ENCODE measurements at places on chromosomes 12 and 14. TPM values are rescaled to one million over a fixed set of nuclear protein-coding genes. Genes with fewer than 3 reads are reported as not detected.

DNA sequence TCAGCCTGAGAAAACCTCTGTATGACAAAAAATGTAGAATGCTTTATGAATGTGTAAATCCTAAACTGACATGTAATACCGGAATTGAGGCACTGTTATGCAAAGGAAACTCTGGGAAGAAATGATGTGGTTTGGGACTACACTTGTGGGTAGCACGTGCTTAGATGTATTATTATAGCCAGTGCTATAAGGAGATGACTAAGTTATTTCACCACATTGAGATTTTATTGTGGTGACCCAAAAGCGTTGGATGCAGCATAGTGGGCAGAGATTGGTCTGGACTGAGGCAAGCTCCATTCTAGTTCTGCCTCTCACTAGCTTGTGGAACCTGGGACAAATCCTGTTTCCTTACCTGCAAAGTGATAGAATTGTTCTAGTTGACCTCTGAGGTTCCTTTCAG lies 172.2 kb downstream of the SNAPC1 start:
- DNase-seq: no peak

DNA sequence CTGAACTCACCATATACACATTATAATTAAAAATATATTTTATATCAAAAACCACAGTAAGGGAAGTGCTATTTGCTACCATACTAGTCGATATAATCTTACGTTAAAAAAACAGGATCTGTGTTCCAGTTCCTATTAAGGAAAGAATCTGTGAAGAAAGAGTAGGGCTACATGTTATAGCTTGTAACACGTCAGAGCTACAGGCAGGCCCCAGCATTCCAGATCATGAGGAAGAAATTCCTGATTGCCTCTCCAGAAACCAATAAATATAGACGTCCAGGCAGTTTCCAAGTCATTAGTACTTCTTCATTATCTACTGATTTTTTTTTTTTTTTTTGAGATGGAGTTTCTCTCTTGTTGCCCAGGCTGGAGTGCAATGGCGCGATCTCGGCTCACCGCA lies 20.6 kb downstream of the SGPP1 start:
- no peak for DNase-seq

- no peak for DNase-seq
Measured at GRCh38 chr12:81022531-81022930, 55.3 kb upstream of the ACSS3 start.

- no peak for DNase-seq
Measured at GRCh38 chr12:59393506-59393905, 202.3 kb upstream of the SLC16A7 start.

DNA sequence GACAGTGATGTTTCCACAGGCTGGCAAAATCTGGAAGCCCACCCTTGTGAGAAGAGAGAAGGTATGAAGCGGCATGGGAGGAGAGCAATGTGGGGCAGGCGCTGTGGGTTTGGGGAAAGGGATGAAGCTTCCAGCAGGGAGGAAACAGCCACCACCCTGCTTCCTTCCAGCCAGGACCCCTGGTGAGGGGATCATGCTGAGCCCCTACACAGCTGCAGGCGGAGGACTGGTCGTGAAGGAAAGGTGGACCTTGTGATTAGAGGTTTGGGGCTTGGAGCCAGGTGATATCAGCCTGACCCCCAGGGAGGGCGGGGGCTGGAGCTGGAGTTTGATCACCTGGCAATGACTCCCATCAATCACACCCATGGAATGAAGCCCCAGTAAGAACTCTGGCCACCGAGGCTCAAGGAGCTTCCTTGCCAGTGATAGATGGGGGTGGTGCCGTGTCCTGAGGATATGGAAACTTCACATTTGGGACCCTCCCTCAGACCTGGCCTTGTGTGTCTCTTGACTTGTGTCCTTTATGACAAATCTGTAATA lies 48.6 kb downstream of the RIMBP2 start:
- no peak for DNase-seq

DNA sequence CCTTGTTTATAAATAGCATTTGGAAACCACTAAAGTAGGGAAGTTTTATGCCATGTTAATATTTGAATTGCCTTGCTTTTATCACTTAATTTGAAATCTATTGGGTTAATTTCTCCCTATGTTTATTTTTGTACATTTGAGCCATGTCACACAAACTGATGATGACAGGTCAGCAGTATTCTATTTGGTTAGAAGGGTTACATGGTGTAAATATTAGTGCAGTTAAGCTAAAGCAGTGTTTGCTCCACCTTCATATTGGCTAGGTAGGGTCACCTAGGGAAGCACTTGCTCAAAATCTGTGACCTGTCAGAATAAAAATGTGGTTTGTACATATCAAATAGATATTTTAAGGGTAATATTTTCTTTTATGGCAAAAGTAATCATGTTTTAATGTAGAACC lies 4.4 kb downstream of the RAN start:
- DNase-seq: no peak

DNA sequence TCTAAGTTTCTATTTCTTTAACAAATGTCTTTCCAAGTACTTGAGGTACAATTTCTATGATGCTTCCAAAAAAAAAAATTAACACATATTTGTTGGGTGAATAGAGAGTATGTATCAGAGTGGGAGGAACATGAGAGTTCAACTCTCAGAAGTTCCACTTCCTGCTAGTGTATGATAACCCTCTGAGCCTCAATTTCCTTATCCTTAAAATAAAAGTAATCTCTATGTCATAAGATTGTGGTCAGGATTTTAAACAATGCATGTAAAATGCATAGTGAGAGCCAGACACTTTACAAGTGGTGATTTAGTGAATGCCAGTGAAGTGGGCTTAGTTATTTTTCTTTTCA lies 270.3 kb upstream of the AMIGO2 start:
- no peak for DNase-seq

- no peak for DNase-seq
Measured at GRCh38 chr14:90557516-90557915, 160.7 kb downstream of the CALM1 start.

GRCh38 chr12:6684609-6685008 lies 4.6 kb downstream of the ZNF384 start:
- DNase-seq: no peak

DNA sequence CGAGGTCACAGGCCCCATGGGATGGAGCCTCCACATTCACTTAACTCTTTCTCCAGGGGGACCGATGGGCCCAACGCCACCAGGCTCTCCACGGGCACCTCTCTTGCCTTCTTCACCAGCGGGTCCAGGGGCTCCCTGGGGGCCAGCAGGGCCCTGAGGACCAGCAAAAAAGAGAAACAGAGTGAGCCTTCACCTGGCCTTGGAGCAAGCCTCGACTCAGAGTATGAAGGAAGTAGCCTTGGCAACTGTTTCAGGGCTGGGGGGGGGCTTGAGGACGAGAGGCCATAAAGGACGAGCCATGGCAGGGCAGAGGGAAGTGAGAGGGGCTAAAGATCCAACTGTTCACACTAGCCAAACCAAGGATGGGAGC lies 18.0 kb downstream of the COL2A1 start:
- DNase-seq: no peak

- no peak for DNase-seq
Measured at GRCh38 chr14:60656686-60657455, 7.6 kb upstream of the SIX1 start.

DNA sequence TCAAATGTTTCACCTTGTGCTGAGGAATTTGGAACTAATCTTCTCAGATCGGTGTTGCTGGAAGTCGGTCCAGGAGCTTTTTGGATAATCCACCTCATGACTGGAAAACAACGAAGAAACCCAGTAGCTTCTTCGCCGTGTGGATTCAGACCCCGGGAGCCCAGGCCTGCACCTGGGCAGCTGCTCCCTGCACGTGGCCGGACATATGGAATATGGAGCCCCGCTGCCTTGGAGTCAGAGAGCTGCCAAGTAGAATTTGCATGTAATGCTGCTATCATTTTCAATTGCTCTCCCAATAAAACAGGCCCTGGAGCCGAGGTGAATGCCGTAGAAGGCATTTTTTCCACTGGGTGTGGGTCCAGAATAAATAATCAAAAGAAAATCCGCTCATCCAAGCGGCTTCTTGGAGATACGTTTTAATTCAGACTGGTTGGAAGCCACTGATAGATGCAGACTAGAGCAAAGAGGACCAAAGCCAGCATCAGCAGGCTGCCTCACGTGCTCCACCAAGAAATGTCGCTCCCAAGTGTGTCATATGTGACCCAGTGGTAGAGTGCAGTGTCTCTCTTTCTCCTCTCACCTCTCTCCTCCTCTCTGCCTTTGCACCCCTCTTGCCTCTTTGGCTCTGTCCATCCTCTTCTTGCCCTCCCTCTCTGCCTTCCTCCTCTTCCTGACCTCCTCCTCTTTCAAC lies 115.3 kb downstream of the ZNF664 start:
- no peak for DNase-seq

DNA sequence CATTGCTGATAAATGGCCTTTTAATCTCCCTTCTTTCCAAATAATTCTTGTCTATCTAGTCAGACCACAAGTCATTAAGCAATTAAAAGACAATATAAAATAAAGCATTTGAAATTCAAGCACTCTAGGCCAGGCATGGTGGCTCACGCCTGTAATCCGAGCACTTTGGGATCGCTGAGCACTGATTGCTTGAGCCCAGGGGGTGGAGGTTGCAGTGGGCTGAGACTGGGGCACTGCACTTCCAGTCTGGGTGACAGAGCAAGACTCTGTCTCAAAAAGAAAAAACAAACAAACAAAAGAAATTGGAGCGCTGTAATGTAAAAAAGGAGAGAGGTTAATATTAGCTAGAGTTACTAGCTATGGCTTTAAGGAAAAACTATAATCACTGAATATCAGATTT lies 30.5 kb upstream of the CSRP2 start:
- DNase-seq: no peak

GRCh38 chr14:102805371-102805891 lies 28.2 kb downstream of the TRAF3 start:
- DNase-seq: no peak

DNA sequence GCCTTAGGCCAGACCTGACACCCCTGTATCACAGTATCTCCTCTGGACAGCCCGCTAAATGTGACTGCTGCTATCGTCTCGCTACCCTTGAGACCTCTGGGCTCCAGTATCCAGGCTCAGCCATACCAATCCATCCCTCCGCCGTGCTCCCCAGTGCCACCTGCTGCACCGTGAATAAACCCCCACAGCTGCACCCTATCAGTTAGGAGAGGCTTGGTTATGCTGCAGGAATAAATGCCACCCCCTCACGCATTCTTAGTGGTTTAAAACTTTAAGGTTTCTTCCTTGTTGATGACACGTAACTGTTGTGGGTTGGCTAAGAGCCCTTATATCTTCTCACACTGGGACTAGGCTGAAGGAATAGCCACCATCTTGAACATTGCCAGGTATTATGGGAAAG lies 12.1 kb downstream of the CCDC63 start:
- no peak for DNase-seq

DNA sequence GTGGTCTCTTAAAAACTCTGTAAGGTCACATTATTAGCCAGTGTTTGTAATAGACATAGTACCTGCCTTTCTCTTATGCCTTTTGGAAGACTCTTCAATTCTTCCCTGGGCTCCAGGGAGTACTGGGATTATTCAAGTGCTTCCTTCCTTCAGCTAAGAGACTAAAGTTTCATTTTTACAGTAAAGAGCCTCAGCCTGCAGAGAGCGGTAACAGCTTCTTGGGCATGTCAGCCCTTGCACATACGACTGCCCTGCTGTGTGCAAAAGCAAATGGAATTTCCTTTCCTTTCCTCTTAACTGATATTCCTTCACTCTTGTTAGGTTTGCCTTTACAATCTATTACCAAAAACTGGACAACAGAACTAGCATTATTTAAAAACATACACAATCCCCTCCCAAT lies 32.9 kb upstream of the AMIGO2 start:
- DNase-seq: no peak

DNA sequence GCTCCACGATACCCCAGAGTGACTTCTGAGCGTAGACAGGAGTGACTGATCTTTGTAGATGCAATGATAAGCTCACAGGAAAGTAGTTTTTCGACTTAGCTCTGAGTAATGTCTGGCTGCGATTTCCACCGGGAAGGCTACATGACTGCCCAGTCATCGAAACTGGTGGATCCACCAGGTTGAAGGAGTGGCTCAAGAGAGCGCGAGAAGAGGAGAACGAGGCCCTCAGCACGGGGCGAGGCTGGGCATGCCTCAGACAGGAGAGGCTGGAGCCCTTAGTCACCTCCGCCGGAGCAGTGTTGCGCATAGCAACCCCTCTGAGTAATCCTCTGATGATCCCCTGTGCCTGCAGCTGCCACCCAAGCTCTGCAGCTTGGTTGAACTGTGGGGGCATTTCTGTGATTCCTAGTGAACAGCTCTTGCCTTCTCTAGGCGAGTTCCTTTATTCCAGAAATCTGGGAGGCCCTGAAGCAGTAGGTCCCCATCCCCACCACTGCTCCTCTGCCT lies 25.6 kb downstream of the ELK3 start:
- DNase-seq: peak; percentile 80

DNA sequence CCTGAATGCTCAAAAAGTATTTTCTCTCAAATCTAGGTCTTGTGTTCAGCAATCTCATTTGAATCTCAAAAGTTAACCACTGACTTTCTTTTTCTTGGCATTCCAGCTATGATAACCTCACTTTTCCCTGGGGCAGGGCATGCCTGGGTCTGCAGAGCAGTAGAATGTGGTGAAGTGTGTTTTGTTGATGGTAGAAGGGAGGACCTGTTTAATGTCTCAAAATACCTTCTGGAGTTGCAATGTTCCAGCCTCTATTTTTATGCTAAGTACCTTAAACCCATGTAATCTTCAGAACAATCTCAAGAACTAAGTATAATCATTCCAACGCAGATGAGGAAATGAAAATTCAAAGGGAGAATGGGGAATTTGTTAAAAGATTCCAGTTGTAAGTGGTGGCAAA lies 82.1 kb upstream of the FUT8 start:
- no peak for DNase-seq

- no peak for DNase-seq
Measured at GRCh38 chr12:71958056-71958455, 19.4 kb downstream of the TPH2 start.

DNA sequence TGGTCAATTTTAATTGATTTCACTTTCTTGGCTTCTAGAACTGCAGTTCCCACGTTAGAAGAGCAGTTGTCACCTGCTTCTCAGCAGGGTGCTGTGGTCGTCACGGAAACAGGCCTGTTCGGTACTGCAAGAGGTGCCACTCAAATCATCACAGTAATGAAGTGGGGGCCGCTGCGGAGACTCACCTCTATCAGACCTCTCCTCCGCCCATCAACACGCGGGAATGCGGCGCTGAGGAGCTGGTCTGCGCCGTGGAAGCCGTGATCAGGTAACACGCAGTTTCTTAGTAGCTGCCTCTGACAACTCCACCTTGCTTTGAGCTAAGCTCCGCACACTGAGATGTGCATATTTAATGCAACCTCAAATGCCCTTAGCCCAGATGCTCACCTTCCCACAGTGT lies 107.2 kb downstream of the UNC79 start:
- no peak for DNase-seq

- no peak for DNase-seq
Measured at GRCh38 chr12:65962036-65962430, 137.8 kb downstream of the HMGA2 start.

DNA sequence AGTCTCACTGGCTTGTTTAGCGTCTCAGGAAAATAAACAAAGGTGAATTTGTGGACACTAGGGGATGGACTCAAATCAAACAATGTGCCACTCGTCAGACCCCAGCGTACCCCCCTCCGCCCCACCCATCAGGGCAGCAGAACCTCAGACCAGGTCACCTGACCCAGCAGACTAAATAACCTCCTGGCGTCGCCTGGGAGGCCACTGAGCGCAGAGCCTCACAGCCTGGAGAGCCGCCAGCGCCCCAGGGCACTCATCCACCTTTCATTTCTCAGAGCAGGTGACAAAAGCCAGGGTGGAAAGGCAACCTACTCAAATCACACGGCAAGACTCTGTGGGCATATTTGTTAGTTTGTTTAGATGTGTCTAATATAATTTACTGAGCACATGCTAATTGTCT lies 100.9 kb downstream of the DICER1 start:
- no peak for DNase-seq

Gene HOXC4
- 2.8 TPM for total RNA-seq

Gene AGAP2
- total RNA-seq: not detected

Gene BCL11B
- total RNA-seq: 0.23 TPM

Gene TCL1B
- total RNA-seq: not detected
